ENCODE measurements at places on chromosomes 13 and 19. TPM values are rescaled to one million over a fixed set of nuclear protein-coding genes. Genes with fewer than 3 reads are reported as not detected.
A peak's percentile ranks its signal among the peaks of the same experiment; 100 is the strongest.

GRCh38 chr19:1206864-1207450, 1.4 kb downstream of the STK11 start:
- DNase-seq, result no peak

GRCh38 chr19:35846038-35846668, 6.2 kb downstream of the NPHS1 start:
- DNase-seq, result no peak

COLGALT1 gene
- total RNA-seq, result 86.9 TPM

GRCh38 chr13:113917594-113918371, 53.9 kb upstream of the GAS6 start:
- no peak for DNase-seq

DNA sequence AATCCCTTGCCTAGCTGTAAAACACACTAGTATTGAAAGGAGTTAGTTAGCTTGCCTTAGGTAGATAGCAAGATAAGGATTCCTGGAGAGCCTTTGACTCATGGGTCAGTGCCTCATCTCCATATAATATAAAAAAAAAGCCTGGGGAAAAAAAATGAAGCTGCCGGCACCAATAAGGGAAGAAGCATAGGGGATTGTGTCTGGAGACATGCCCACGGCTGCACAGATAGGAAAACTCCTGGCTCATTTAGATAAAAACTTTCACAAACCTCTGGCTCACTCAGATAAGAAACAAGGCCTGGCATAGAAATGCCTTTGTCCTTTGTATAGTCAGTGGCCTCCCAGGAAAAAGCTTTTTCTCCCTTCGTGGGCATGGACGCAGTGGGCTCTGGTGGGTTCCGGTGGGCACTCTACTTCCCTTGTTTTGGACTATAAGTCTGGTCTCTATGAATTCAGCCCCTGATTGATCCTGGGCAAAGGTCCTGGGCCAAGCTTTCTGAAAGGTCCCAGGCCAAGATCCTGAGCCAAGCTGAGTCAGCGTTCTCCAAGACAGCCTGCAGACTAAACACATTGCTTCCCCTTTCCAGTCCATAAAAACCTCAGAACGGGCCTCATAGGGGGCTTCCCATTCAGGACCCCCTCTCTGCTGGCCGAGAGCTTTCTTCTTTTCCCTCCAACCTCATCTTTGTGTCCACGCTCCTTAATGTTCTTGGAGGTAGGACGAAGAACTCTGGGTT, 4.9 kb upstream of the OR7A17 start:
- DNase-seq, result no peak

SELENOV gene
- not detected for total RNA-seq

DNA sequence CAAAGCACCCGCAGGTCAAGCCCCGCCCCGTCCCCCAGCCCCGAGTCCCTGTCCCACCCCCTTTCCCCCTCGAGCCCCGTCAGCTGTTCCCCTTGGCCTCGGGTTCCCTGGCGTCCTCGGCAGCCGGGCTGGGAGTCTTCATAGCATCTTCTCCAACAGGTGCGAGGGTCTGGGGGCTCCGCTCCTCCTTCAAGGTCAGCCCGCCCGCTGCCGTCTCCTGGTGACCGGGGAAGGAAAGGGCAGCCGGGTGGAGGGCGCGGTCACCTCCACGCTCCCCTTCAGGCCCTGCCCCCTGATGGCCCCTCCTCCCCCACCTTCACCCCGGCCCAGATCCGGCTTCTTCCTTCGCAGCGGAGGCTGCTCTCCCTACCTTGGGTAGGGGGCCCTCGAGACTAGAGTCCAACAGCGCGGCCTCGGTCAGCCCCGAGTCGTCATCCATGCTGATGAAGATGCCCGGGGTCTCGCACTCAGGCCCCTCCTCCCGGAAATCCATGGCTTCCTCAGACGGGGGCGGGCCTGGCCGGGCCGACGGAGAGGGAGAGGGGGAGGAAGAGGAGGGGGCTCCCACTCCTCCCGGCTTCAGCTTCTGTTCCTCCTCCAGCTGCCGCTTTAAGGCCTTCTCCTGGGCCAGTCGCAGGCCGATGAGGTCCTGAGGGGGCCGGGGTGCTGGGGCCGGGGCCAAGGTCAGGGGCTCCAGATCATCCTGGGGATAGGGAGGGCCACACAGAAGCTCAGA, 541 bp upstream of the RSPH6A start:
- no peak for DNase-seq

MAB21L1 gene
- total RNA-seq, result 0.06 TPM

LRCH1 gene
- total RNA-seq, result 4.9 TPM

DNA sequence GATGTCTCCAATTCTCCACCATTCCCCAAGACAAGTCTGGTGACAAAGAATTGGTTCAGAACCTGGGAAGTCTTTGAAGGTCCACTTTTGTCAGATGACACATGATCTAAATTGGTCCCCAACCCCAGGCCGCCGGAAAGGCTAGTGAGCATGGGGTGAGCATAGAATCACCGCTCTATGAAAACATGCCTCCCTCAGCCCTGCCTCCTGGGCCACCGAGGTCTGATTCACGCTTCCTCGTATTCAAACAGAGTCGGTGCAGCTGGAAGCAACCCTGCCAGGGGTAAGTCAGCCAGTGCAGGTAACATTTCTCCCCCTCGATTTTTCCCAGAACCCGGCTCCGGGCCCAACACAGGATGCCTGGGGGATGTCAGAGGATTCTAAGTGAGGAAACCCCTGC, 33.9 kb upstream of the KLF2 start:
- no peak for DNase-seq

DNA sequence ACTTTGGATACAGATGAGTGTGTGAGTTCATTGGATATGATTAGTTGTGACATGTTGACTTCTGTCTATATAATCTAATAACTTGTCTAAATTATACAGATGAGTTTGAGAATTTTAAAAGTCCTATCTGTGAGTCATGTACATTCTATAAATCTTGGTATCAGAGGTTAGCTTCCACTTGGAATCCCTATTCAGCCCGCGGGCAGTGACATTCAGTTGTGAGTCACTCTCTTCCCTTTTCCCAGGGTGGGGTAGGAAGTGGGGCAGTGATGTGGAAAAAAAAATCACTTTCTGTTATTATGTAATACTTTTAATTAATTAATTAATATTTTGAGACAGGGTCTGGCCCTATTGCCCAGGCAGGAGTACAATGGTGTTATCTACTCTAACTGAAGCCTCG, 33.0 kb upstream of the ZNF808 start:
- DNase-seq, result no peak

DNA sequence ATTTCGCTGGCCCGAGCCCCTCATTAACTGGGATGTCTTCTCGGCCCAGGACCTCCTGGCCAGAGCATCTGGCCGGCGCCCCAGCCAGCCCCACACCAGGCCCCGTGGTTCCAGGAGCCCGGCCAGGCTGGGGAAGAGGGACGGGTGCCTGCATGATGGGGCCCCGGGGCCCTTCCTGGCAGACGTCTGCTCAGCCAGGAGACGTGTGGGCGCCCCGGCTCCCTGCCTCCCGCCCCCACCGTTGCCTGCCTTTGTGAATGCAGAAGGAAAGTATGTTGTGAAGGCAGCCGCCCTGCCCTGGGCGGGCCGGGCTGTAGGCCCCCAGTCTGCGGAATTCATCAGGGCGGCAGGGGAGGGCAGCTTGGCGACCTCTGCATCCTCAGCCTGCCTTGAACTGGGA, 4.4 kb upstream of the COMP start:
- no peak for DNase-seq

GRCh38 chr19:40801426-40802299, 2.7 kb downstream of the EGLN2 start:
- DNase-seq, result no peak

DNA sequence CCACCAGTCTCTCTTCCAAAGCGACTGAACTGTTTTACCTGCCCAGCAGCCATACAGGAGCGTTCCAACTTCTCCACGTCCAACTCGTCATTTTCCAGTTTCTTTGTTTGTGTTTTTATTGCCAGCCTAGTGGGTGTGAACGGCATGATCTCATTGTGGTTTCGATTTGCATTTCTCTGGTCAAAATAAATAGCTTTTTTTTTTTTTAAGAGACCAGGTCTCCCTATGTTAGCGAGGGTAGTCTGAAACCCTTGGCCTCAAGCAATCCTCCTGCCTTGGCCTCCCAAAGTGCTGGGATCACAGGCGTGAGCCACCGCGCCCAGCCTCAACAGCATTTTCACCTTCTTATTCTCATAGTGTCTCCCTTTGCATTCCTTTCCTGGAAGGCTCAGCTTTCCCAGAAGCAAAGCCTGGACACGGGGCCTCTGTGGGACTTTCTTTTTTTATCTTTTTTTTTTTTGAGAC, 4.2 kb upstream of the JSRP1 start:
- peak; percentile 48 for DNase-seq

GJB6 gene
- not detected for total RNA-seq

DNA sequence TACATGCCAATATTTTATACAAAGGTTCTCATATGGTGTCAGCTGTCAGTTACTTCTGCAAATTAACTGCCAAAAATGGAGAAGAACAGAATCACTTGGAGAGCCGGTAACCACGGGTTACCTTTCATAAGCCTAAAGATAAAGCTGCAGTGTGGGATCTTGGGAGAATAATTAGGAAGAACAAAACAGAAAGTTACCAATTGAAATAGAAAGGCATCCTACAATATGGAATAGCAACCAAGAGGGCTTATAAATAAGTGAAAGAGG, 74.2 kb downstream of the TSHZ3 start:
- DNase-seq, result no peak

DNA sequence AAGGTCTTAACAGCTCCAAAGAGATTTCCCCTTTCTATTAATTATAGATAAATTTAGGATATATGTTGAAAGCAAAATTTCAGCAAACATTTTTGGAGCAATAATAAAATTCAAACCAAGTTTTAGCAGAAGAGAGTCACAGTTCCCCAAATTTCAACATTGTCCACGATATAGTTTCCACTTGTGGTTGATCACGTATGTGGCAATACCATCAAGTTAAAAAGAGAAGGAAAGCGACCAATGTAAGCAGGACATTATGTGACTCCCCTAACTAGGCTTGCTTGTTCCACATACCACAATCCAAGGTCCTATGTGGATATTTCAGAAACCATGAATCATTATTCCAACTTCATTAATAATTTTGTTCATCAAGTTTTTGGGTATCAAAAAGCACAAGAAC, 52.8 kb downstream of the ELF1 start:
- no peak for DNase-seq

DNA sequence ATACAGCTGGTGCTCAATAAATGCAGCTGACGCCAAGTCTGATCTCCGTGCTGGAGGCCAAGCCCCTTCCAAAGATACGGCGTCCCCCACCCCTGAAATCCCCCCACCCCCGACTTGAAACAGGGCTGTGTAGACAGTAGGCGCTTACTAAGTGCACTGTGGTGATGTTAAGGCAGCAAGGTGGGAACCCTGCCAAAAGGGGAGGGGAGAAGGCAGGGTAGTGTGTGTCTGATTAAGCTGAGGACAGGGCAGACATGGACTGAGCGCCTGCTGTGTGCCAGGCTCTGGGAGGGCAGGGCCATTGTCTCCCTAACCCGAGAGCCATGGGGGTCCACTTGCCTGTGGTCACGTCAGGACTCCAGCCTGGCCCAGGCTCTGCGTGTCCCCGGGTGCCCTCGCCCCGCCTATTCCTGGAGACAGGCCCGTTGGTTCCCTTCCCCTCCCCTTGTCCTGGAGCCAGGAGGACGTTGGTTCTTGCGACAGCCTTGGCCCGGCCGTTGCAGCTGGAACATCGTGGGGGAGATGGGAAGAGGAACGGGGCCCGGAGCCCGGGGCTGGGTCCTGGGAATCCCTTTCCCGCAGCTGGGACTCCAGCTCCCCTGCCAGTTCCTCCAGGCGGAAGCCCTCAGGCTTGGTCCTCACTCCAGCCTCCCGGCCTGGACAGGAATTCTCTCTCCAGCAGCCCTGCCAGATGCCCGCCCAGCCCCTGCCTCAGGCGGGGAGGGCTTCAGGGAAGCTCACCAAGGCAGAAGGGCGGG, 1.7 kb upstream of the ELANE start:
- peak; percentile 73 for DNase-seq

DNA sequence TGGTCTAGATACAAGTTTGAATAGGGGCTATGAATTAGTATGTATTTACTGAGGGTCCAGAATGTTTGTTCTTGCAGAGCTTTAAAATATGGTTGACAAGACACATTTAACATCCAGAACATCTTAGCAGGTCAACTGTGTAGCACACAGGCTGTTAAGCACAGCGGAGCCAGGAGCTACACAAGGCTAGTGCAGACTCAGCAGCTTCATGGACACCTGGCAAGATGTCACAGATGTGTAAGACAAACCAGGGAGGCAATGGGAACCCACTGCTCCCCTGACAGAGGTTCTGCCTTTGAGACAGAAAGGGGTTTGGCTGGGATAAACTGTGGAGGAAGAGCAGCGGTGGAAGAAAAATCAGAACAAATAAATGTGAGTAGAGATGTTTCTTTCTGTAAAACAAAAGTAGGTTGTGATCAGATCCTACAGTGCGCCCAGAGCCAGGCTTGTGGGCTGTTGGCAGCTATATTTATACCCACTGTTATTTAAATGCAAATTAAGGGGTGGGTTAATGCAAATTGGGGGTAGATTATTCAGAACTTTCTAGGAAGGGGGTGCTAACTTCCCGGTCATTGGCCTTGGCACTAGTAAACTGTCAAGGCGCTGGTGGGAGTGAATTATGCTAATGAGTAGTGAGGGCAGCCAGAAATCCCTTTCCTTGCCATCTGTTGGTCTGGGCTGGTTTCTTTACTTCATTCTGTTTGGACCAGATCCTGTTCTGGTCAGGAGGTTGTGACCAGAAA, 33.0 kb downstream of the MIPEP start:
- no peak for DNase-seq

KASH5 gene
- not detected for total RNA-seq

ZNF534 gene
- not detected for total RNA-seq

DNA sequence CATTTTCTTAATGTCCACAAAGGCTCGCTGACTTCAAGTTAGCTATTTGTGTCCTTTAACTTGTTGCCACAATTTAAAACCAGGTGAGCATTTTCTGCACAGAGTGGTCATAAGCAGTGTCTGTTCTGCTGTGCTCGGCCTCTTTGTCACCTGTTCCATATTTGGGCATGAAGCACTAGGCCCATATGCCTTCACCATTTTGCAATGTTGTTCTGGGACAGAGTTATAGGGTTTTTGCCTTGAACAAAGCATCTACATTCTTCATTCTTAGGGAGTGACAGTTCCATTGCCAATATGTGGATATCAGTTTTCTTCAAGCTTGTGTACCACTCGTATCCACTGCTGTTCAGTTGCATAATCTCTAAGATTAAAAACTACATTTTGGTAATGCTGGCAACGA, 56.1 kb downstream of the LRCH1 start:
- DNase-seq, result no peak

CD79A gene
- total RNA-seq, result 0.64 TPM

DNA sequence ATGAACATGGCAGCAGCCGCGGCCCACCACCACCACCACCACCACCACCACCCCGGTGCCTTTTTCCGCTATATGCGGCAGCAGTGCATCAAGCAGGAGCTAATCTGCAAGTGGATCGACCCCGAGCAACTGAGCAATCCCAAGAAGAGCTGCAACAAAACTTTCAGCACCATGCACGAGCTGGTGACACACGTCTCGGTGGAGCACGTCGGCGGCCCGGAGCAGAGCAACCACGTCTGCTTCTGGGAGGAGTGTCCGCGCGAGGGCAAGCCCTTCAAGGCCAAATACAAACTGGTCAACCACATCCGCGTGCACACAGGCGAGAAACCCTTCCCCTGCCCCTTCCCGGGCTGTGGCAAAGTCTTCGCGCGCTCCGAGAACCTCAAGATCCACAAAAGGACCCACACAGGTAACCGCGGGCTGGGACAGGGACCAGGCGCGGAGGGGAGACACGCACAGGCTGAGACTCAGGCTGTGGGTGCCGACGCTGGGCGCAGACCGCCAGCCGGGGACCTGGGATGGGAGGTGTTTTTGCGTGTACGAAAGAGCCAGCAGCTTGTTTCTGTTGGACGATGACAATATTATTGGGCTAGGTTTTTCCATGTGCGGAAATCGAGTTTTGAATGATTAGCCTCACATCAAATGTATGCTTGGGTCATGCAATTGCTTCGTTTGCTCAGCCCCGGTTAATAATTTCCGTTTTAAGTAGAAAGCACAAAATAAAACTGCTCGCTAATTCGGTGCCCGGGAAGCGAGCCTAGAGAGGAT, 1.3 kb downstream of the ZIC2 start:
- no peak for DNase-seq

Data from LHCN-M2 (cell line).